ENCODE measurements at places on chromosomes 2 and 18.
A peak's percentile ranks its signal among the peaks of the same experiment; 100 is the strongest.

- DNase-seq = no peak
These were observed 56.5 kb upstream of the ERBB4 start for GRCh38 chr2:212595036-212595654.

- no peak for DNase-seq
These were observed 18.0 kb downstream of the MBD2 start for GRCh38 chr18:54206447-54206846.

GRCh38 chr2:236177604-236177966, 9.4 kb upstream of the GBX2 start:
- no peak for DNase-seq

- no peak for DNase-seq
These were observed 25.5 kb downstream of the ZNF521 start for GRCh38 chr18:25326361-25326952.

GRCh38 chr2:55175254-55176093, 56.6 kb downstream of the CLHC1 start:
- peak; percentile 4 for DNase-seq

DNA sequence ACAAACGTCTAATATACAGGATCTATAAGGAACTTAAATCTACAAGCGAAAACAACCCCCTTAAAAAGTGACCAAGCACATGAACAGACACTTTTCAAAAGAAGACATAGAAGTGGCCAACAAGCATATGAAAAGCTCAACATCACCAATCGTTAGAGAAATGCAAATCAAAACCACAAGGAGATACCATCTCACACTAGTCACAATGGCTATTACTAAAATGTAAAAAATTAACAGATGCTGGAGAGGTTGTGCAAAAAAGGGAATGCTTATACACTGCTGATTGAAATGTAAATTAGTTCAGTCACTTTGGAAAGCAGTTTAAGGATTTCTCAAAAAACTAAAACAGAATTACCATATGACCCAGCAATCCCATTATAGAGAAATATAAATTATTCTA, 1148.5 kb upstream of the FAM98A start:
- no peak for DNase-seq

All from stimulated activated CD4-positive, alpha-beta T cell treated with anti-CD3 and anti-CD28 coated beads, Interleukin-1b, Interleukin-23, amount 100 ng/mL, for 4 hours (primary cell).